ENCODE measurements at places on chromosomes 11 and 22.
A peak's percentile ranks its signal among the peaks of the same experiment; 100 is the strongest.

GRCh38 chr11:112961751-112962578, 745 bp downstream of the NCAM1 start:
- peaks cover 6% of the 10 kb centered on the region for H3K4me1 ChIP-seq
- H3K27ac ChIP-seq = no peak overlapping the region
- no peak for DNase-seq

GRCh38 chr11:78929207-78929905, 354.7 kb upstream of the NARS2 start:
- no peaks in the 10 kb centered on the region for H3K4me1 ChIP-seq
- no peaks in the 10 kb centered on the region for H3K36me3 ChIP-seq

DNA sequence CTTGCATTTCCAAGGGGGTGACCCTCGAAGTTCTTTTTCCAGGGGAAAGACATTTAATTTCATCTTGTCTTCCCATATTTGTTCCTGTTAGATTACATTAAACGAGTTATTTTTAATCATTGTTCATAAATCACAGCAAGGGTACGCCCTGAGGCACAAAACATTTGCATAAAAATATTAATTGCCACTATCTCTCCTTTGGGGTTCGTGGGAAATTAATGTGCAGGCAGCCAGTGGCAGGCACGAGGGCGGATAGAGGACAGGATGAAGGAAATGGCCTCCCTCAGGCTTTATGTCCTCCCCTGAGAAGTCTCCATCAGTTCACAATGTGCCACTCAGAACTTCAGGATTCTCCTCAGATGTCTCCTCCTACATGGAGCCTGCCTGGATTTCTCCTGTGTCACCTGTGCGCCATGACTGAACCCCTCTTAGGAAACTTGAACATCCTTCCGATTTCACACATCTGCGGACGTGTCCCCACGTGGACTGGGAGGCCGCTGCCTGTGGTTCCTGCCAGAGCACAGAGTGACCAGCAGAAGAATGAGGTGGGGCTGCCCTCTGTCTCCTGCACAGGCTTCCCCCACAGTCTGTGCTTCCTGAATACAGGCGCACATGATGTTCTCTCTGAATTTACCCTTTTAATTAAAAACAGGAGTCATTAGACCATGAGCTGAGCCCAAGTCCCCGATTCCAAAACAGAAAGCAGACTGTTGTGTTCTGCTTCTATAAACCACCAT, 1085.9 kb downstream of the TBC1D22A start:
- H3K36me3 ChIP-seq = no peaks in the 10 kb centered on the region
- H3K27ac ChIP-seq = no peak overlapping the region
- H3K27me3 ChIP-seq = peaks cover 3% of the 10 kb centered on the region
- DNase-seq = no peak
- H3K4me1 ChIP-seq = no peaks in the 10 kb centered on the region

DNA sequence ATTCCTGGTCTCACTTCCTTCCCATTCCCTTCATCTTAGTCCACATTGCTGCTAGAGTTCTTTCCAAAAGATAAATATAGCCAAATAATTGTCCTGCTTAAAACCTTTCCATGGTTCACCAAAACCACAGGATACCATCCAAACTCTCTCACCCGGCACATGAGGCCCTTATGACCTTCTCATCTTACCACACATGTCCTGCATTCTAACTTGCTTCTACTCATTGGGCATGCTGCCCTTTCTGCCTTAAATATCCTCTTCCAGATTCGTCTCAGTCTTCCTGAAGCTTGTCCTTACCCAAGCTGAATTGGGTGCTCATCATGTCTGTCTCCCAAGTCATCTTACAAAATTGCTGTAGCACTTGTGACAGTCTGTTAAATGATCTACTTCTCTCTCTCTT, 114.9 kb downstream of the MPPED2 start:
- no peaks in the 10 kb centered on the region for H3K36me3 ChIP-seq
- no peaks in the 10 kb centered on the region for H3K4me1 ChIP-seq
- no peak overlapping the region for H3K27ac ChIP-seq
- no peak overlapping the region for H3K4me3 ChIP-seq
- no peak for DNase-seq

DNA sequence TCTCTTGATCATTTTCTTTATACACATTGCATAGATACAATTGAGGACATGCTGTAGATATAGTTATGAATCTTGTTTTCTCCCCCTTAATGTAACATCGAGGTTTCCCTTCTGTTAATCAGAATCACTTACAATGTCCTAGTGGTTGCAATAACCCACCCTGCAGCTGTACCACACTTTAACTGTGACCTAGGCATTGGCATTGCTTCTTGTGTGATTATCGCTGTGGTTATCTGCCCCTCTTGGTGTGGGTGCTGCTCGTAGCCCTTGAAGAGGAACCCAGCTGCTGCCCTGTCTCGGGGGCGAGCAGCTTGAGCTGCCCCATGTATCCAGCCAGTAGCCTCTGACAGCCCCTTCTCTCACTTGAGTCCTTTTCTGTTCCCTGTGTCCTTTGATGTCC, 1.5 kb downstream of the DGAT2 start:
- peaks cover 17% of the 10 kb centered on the region for H3K4me1 ChIP-seq
- H3K4me3 ChIP-seq = no peak overlapping the region
- H3K27ac ChIP-seq = no peak overlapping the region
- no peak for DNase-seq
- no peaks in the 10 kb centered on the region for H3K36me3 ChIP-seq

DNA sequence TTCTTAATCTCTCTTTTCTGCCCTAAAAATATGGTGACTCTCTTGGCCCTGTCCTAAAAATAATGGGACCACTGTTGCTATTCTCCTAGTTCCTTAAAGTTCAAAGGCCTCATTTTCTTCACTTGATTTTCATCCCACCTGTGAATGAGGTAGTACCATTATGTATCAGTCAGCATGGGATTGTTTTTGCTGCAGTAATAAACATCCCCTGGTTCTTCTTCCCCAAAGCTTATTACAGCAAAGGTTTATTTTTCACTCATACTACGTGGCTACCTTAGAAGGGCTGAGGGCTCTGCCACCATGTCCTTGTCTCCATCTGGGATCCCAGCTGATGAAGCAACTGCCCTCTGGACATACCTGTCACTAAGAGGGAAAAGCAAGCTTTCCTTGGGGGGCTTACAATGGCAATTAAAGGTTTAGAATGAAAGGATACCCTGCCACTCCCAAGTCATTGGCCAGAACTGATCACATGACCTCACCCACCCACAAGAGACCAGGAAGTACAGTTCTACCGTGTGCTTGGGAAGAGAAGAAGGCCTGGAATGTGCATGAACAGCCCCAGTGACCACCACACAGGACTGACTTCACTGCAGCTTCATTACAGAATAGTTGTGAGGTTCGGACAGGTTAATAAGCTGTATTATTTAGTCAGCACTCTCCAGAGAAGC, 7.8 kb downstream of the TTC38 start:
- DNase-seq = no peak
- no peak overlapping the region for H3K4me3 ChIP-seq
- no peaks in the 10 kb centered on the region for H3K4me1 ChIP-seq

- no peaks in the 10 kb centered on the region for H3K36me3 ChIP-seq
- DNase-seq = no peak
- H3K4me1 ChIP-seq = no peaks in the 10 kb centered on the region
- H3K27ac ChIP-seq = no peak overlapping the region
Measured at GRCh38 chr11:15166204-15166603, 51.5 kb downstream of the INSC start.

DNA sequence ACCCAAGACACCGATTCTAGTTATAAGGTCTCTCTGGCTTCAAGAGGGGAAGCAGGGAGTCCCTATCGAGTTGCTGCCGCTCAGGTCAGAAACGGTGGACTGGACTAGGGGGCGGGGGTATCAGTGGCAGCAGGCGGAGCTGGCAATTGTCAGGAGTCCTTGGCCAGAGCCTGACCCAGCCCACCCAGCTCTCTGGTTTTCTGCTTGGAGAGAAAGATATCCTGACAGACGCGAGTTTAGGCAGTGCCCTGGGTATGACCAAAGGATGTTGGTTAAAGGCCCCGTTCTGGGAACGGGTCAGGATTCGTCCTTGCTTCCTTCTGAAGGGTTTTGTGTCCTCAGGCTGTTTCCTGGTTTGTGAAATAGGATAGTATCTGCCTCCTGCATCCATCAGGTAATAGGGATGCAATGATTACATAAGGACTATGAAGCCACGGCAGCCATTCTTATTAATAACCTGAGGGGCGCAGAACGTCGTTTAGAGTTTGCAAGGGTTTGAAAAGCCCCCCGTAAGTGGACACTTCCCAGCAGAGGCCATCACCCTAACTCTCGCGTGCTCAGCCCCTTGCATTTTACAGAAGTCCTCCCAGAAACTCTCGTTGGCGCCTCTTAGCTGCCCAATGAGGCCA, 700 bp upstream of the DEPDC5 start:
- H3K27ac ChIP-seq = peak overlapping the region; percentile 88
- no peaks in the 10 kb centered on the region for H3K27me3 ChIP-seq
- H3K4me1 ChIP-seq = peaks cover 43% of the 10 kb centered on the region
- H3K4me3 ChIP-seq = peak overlapping the region; percentile 45
- peak; percentile 41 for DNase-seq

DNA sequence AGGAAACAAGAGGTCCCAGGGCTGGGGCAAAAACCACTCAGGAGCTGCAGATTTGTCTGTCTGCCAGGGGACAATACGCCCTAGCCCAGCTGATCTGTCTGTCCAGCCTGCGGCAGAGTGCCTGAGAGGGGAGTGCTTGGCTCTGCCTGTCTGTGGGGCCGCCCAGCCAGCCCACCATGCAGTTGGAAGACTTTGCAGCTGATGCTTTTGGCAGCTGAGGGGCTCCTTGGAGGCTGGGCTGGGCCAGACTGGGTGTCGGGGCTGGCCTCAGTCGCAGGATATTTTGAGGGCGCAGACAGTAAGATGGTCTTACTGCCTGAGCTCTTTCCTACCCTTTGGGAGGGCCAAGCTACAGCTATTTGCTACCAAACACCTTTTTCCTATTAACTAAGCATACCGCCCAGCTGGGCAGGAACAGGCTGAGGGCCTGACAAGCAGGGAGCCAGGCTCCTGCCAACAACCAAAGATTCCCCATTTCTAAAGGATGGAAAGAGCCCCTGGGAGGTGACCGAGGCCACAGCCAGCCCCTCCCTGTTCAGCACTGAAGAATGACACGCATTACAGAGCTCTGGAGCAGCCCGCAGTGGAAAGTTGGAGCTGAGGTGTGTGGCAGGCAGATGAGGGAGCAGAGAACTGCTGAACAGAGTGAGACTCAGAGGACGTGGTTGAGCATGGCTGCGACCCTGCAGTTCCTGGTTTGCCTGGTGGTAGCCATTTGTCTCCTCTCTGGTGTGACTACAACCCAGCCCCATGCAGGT, at the start of gene FAM180B:
FAM180B (plus strand) TSS at position 581 of the 758 bp plus-strand sequence; CDS start at position 672, 91 bp downstream.
- H3K4me1 ChIP-seq = no peaks in the 10 kb centered on the region
- DNase-seq = no peak
- H3K27ac ChIP-seq = no peak within 1 kb of the TSS
- peaks cover 40% of the 10 kb centered on the region for H3K36me3 ChIP-seq
- H3K27me3 ChIP-seq = no peaks in the 10 kb centered on the region

GRCh38 chr22:50439314-50439870, 35.4 kb downstream of the SBF1 start:
- H3K27ac ChIP-seq = no peak overlapping the region
- peaks cover 88% of the 10 kb centered on the region for H3K36me3 ChIP-seq
- H3K27me3 ChIP-seq = no peaks in the 10 kb centered on the region
- H3K4me3 ChIP-seq = no peak overlapping the region
- H3K4me1 ChIP-seq = peaks cover 6% of the 10 kb centered on the region

DNA sequence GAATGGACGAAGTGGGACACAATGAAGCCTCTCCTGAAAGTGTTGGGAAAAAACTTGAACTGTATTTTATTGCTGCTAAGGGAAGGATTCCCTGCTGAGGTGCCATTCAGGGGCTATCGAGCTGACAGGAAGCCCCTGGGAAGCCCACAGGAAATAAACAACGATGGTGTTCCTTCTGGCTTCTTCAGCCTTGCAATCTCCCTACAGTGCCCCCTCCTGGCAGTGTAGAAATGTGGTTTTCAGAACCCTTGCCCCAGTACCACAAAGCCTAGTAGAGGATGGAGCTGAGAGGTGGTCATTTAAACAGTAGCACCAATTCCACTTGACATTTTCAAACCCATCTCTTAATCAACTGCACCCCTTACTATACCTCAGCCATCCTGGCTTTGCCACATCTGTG, 676.7 kb upstream of the ARHGAP42 start:
- no peak overlapping the region for H3K27ac ChIP-seq
- H3K4me3 ChIP-seq = no peak overlapping the region
- DNase-seq = no peak
- no peaks in the 10 kb centered on the region for H3K27me3 ChIP-seq
- no peaks in the 10 kb centered on the region for H3K36me3 ChIP-seq

DNA sequence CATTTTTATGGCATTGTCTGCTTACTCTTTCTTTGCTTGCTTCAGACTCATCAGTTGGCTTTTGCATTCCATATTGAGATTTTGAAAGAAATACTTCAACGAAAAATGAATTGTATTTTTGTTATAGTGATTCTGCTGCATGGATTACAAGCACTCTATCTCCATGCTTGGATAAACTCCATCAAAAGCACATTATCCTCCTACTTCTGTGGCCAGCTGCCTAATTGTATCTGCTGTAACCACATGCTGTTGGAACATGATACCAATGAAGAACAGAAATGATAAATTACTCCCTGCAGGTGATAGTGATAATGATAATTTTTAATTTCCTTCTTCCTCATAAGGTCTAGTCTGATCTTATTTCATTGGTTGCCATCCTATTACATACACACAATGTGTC, 100.8 kb downstream of the PRMT3 start:
- no peaks in the 10 kb centered on the region for H3K27me3 ChIP-seq
- no peak overlapping the region for H3K4me3 ChIP-seq
- no peak overlapping the region for H3K27ac ChIP-seq
- H3K4me1 ChIP-seq = no peaks in the 10 kb centered on the region
- no peaks in the 10 kb centered on the region for H3K36me3 ChIP-seq

- no peaks in the 10 kb centered on the region for H3K4me1 ChIP-seq
- no peak overlapping the region for H3K27ac ChIP-seq
- no peak for DNase-seq
Measured at GRCh38 chr11:118098996-118099837, 12.5 kb upstream of the SMIM35 start.

- H3K27me3 ChIP-seq = no peaks in the 10 kb centered on the region
- no peaks in the 10 kb centered on the region for H3K36me3 ChIP-seq
- H3K4me1 ChIP-seq = no peaks in the 10 kb centered on the region
- no peak overlapping the region for H3K27ac ChIP-seq
- no peak overlapping the region for H3K4me3 ChIP-seq
Measured at GRCh38 chr11:29183301-29183700, 833.5 kb downstream of the KCNA4 start.

GRCh38 chr11:3990406-3990805, 104.2 kb upstream of the RRM1 start:
- DNase-seq = no peak
- no peaks in the 10 kb centered on the region for H3K4me1 ChIP-seq
- no peak overlapping the region for H3K4me3 ChIP-seq
- H3K27me3 ChIP-seq = no peaks in the 10 kb centered on the region
- H3K36me3 ChIP-seq = peaks cover 8% of the 10 kb centered on the region
- no peak overlapping the region for H3K27ac ChIP-seq

GRCh38 chr22:49760630-49761571, 66.8 kb downstream of the BRD1 start:
- H3K27ac ChIP-seq = peak overlapping the region; percentile 15
- H3K27me3 ChIP-seq = no peaks in the 10 kb centered on the region
- no peaks in the 10 kb centered on the region for H3K36me3 ChIP-seq
- H3K4me3 ChIP-seq = no peak overlapping the region
- no peak for DNase-seq
- H3K4me1 ChIP-seq = peaks cover 14% of the 10 kb centered on the region

Data from thymus (tissue), 14 donors.